NCI-H510A (cell line): ENCODE measurements at places on chromosomes 3 and 15.

GRCh38 chr15:39704689-39705088 lies 78.0 kb downstream of the FSIP1 start:
- DNase-seq = no peak

GRCh38 chr3:136893848-136894443 lies 31.9 kb downstream of the NCK1 start:
- DNase-seq = no peak

- no peak for DNase-seq
These were observed 32.3 kb upstream of the CTSH start for GRCh38 chr15:78977091-78977571.

GRCh38 chr3:143584474-143584873 lies 263.8 kb downstream of the SLC9A9 start:
- DNase-seq = no peak

DNA sequence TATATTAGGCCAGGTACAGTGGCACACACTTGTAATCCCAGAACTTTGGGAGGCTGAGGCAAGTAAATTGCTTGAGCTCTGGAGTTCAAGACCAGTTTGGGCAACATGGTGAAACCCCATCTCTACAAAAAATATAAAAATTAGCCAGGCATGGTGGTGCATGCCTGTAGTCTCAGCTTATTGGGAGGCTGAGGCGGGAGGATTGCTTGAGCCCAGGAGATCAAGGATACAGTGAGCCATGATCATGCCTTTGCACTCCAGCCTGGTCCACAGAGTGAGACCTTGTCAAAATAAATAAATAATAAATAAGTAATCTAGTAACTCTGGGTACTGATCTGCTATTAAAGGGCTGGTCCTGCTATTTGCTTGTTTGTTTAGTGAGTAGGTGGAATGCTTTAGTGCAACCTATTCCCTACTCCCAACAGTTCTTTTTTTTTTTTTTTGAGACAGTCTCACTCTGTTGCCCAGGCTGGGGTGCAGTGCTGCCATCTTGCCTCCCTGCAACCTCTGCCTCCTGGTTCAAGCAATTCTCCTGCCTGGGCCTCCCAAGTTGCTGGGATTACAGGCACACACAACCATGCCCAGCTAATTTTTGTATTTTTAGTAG lies 9.1 kb upstream of the INO80 start:
- DNase-seq = no peak

DNA sequence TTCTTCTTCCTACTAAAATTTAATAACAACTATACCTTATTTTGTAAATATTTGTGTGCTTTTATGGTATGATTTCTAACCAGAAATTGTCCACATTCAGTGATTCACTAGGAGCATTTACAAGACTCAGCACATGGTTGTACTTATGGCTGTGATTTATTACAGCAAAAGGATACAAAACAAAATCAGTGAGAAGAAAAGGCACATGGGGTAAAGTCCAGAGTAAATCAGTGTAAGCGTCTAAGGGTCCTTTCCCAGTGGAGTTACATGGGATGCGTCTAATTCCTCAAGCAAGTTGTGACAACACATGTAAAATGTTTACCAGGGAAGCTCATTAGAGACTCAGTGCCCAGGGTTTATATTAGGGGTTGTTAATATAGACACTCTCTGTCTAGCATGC lies 31.1 kb downstream of the RNF13 start:
- DNase-seq = no peak

DNA sequence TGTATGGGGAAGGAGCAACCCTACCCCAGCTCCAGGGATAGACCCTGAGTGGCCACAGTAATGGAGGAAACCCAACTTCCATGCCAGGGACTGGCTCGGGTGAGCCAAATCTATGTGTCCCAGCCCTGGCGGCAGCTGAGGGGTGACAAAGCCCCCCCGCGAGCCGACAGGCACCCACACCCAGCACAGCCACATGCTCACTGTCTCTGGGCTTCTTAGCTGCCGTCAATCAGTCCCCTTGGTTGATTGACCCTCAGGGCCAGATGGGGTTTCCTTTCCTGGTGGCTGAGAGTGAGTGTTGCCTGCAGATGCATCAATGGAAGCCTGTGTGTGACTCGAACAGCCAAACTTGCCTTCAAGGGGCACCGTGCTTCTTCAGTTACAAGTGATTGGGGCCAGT lies 2.1 kb upstream of the OCA2 start:
- DNase-seq = no peak

DNA sequence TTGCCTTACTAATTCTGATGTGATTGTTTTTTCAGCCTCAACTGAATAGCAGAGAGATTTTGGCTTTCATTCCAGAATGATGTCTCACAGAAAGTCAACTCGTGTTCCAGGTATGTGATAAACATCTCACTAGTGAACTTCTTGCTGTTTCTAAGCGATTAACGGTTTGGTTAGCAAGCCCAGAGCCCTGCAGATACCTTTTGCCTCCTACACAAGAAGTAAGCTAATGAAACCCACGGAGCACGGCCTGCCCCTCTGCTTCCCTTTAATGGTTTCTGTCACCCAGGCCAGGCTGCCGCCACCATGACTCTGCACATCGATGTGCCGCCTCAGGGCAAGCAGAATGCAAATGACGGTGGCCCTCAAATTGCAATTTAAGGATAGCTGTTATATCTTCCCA lies 155.9 kb upstream of the ICE2 start:
- DNase-seq = no peak

DNA sequence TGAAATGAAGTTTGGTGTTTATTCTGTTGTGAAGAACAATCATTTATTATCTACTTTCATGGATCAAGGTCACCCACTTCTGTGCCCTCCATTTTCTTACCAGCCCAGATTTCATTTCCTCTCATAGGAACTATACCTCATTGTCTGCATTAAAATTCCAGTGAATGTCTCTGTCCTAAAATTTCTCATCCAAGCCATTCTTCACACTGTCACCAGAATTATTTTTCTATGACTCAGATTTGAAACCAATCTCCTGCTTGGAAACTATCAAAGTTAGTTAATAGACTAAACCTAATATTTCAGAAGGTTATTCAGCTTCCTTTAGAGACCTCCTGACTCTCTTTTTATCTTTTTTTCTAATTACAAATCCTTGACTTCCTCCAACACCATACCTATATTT lies 364.1 kb upstream of the CBLB start:
- no peak for DNase-seq

GRCh38 chr15:97525809-97526208 lies 434.7 kb upstream of the ARRDC4 start:
- no peak for DNase-seq

DNA sequence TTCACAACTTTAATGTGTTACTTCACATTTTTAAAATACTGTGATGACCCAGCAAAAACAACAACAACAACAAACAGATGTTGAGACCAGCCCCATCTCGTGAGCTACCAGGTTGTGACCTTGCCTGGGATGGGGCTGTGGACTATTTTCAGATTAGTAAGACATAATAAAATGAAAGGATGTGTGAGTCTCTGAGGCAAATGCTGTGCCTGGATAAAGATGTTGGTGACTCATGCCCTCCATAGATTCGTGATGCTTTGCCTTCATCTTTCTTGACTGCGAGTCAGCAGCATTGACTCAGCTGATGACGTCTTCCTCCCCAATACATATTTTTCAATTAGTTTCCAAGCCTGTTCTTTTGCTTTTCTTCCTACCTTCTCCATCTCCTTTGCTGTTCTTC lies 453.0 kb upstream of the CFAP20DC start:
- DNase-seq = no peak

GRCh38 chr3:23055733-23056376 lies 147.3 kb upstream of the UBE2E2 start:
- DNase-seq = no peak

DNA sequence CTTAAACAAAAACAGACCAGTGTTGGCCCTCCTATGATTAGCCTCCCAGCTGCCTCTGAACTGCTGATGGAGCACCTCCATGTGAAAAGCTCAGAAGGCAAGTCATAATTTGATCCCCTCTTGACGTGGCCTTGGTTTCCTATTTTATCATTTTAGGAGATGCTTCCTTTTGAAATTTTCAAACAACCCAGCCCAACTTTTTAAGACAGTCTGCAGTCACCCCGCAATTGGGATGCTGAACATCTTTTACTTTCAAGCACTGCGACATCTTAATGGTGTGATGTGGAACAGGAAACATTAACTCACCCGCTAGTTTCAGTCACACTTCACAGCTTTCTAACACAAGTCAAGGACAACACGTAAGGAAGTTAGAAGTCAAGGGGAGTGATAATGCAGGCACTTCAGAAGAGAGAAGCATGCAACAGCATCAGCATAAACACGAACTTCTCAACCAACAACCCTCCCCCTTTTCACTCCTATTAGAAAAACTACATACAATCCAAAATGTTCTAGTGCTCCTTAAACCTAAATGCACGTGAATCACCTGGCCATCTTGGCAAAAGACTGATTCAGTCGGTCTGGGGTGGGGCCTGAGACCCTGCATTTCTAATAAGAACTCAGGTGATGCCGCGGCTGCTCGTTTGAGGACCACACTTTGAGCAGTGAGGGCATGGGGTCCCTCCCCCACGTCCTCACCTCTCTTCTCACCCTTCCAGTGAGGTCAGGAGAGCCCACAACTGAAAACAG lies 161.5 kb downstream of the FOXP1 start:
- no peak for DNase-seq
